ENCODE measurements at places on chromosomes 1 and 21. TPM values are rescaled to one million over a fixed set of nuclear protein-coding genes. Genes with fewer than 3 reads are reported as not detected.

The SV2A gene
- total RNA-seq, result 19.4 TPM

The NHLH1 gene
- total RNA-seq, result not detected

The TNNT2 gene
- not detected for total RNA-seq

The FASLG gene
- total RNA-seq, result not detected

The TTC22 gene
- total RNA-seq, result under 0.01 TPM

The ZNF683 gene
- total RNA-seq, result not detected

The DNAJC11 gene
- 44.5 TPM for total RNA-seq

The SPRR1B gene
- not detected for total RNA-seq

The PTGFR gene
- 68.3 TPM for total RNA-seq

The TBX15 gene
- total RNA-seq, result not detected

The RGS13 gene
- total RNA-seq, result not detected

The IL6R gene
- 35.6 TPM for total RNA-seq

The ELAPOR1 gene
- total RNA-seq, result 0.33 TPM

The NR1I3 gene
- not detected for total RNA-seq

The ADAMTS1 gene
- total RNA-seq, result 171 TPM

The NCAM2 gene
- 14.8 TPM for total RNA-seq

The KCNH1 gene
- total RNA-seq, result 0.15 TPM

The LIN28A gene
- total RNA-seq, result not detected

The SNX7 gene
- 46.5 TPM for total RNA-seq

The OR2M3 gene
- total RNA-seq, result not detected

The CFAP141 gene
- total RNA-seq, result not detected

The MIS18A gene
- total RNA-seq, result 3.8 TPM

The HAX1 gene
- total RNA-seq, result 116 TPM

The RCC2 gene
- 39.7 TPM for total RNA-seq

The SLAMF7 gene
- total RNA-seq, result not detected

The NADK gene
- 31.1 TPM for total RNA-seq

The CFHR1 gene
- not detected for total RNA-seq

The TNFRSF4 gene
- total RNA-seq, result under 0.01 TPM

The F5 gene
- total RNA-seq, result not detected

The VSIG8 gene
- 0.17 TPM for total RNA-seq

The HLX gene
- total RNA-seq, result 2.6 TPM

The ELF3 gene
- under 0.01 TPM for total RNA-seq

The BLACAT1 gene
- under 0.01 TPM for total RNA-seq

The OR2AK2 gene
- total RNA-seq, result not detected

The HES5 gene
- total RNA-seq, result not detected

The SYNC gene
- total RNA-seq, result 136 TPM

The DCST1 gene
- total RNA-seq, result not detected

The IGSF9 gene
- not detected for total RNA-seq

The TAS1R1 gene
- not detected for total RNA-seq

The BRDT gene
- total RNA-seq, result not detected

The SLC25A24 gene
- 42.3 TPM for total RNA-seq

The VANGL2 gene
- under 0.01 TPM for total RNA-seq

The IL24 gene
- under 0.01 TPM for total RNA-seq

The RNU1-4 gene
- under 0.01 TPM for total RNA-seq

The VAV3 gene
- under 0.01 TPM for total RNA-seq

The GBP3 gene
- 28.8 TPM for total RNA-seq

The S100A1 gene
- 0.17 TPM for total RNA-seq

The UBL4B gene
- not detected for total RNA-seq

The VWA5B1 gene
- not detected for total RNA-seq

The FAM229A gene
- 2.3 TPM for total RNA-seq

Data from smooth muscle cell of trachea (primary cell).